ENCODE measurements at places on chromosomes 16 and 17.

- DNase-seq = peak; percentile 66
These were observed 26.9 kb upstream of the CLEC18A start for GRCh38 chr16:69924041-69924775.

- DNase-seq = peak; percentile 82
These were observed 17.8 kb upstream of the NAGLU start for GRCh38 chr17:42518046-42518754.

DNA sequence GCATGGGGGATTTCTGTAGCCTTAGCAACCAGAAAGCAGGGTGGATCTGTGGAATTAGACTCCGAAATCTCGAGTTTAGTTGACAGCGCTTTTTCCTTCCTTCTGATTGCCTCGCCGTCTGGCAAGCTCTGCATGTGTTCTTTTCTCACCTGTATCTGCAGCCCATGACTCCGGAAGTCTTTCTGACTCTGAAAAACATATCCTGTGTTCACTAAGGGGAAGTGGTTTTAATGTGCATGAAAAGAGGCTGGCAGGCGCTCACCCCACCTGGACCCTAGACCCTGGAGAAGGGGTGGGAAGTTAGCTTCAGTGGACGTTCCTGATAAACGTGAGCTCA, 158.5 kb downstream of the RPTOR start:
- DNase-seq = no peak

DNA sequence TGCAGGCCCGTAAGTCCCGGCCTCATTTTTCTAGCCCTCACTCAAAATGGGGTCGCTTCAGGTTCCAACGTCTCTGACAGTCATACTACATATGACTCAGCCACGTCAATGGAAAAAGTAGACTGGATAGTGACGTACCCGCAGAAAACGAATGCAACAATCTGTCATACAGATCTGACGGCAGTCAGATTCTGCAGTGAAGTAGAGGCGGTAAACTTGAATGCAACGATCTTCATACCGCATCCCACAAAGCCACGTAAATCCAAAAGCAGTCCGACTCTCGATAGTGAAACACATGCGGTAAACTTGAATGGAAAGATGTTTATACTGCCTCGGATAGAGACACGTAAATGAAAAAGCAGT, 38.4 kb upstream of the ARL4D start:
- peak; percentile 38 for DNase-seq

GRCh38 chr16:69327585-69328310, 2.6 kb downstream of the PDF start:
- DNase-seq = no peak

DNA sequence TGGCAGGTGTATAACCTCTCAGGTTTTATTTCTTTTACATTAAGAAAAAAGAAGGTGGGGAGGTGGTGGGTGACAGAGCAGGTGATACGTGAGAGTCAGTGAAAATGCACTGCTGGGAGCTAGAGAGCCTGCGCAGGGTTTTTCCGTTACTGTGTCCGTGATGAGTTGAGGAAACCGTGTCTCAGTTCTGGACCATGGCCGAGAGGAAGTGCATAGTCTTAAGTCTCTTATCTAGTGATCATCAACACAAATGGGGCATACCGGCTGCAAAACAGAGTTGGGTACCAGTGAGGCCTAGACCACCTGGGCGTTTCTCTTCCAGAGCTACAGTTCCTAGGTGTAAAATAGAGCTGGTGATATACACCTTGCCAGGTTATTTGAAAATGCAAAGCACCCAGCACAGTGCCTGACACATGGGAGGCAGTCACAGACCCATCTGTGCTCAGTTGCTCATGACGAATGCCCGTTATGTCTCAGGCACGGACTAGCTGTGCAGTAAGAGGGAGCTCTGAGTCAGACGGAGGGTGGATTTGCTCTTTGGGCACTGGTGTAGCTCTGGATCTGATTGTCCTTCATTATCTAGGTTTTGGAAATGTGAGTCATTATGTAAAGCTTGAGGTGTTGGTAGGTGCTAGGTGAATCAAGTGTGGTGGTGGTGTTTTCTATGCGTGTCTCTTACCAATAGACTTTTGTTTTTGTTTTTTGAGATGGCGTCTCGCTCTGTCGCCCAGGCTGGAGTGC, 60.9 kb downstream of the RPTOR start:
- DNase-seq = no peak

Data from hepatic stellate cell (primary cell).